ENCODE measurements at places on chromosomes 12 and 14.

DNA sequence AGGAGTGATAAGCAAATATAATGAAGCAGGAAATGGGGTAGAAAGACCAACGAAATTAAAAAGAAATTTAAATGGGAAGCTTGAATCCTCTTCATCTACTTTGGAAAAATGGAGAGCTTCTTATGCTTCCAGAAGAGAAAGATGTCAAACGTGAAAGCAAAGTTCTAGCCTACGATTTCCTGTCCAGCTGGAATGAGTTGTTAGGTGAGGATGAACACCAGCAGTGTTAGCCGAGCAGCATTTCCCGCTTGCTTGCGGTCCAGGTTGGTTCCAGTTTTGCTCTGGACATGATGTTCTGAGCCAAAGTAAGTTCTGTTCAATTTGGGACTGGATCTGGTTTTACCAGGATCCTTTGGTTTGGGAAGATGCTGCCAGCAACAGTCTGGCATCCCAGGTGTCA lies 78.9 kb downstream of the DACT1 start:
- DNase-seq: no peak

- no peak for DNase-seq
Measured at GRCh38 chr14:53310412-53310811, 157.3 kb upstream of the DDHD1 start.

DNA sequence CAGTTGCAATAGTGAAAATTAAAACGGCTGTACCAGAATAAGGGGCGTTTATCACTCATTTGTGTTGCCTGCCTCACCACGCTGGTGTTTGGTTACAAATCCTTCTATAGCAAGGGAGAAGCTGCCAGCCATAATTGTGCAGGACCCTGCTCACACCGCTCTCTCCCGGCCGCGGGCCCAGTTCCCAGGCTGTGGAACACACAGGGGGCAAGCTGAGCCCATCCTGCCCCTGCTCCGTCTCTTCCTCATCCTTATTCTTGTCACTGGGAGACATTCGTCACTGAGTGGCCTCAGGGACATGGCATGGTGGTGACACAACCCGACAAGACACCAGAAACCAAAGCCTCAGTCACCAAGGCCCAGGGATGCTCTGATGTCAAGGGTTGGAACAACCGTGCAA lies 116.3 kb upstream of the FKBP4 start:
- DNase-seq: no peak

GRCh38 chr14:49880267-49881064 lies 12.4 kb upstream of the ARF6 start:
- DNase-seq: no peak

- DNase-seq: no peak
Measured at GRCh38 chr12:32692358-32692757, 13.3 kb downstream of the DNM1L start.

DNA sequence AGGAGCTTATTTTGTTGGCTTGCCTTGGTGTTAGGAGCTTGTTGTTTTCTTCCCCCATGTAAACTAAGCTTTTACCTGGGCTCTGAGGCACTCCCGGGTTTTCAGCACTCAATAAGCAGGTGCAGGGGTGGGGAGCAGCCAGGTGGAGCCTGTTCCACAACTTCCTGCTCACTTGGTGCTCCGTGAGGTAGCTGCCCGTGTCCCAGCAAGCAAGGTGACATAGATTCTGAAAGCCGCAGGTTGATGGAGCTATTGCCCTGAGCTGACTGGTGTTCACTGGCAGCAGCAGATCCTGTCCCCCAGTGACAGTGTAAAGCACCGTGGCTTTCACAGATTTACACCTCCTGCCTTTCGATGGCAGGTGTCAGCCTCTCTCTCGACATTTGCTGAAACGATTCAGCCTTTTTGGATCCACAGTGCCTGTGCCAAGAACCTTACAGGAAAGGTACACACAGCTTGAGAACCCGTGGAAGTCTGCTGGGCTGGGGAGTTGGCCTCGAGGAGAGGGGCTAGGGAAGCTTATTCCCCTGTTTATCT lies 295.7 kb upstream of the FKBP4 start:
- no peak for DNase-seq

- no peak for DNase-seq
Measured at GRCh38 chr12:54273981-54274380, 5.9 kb downstream of the CBX5 start.

DNA sequence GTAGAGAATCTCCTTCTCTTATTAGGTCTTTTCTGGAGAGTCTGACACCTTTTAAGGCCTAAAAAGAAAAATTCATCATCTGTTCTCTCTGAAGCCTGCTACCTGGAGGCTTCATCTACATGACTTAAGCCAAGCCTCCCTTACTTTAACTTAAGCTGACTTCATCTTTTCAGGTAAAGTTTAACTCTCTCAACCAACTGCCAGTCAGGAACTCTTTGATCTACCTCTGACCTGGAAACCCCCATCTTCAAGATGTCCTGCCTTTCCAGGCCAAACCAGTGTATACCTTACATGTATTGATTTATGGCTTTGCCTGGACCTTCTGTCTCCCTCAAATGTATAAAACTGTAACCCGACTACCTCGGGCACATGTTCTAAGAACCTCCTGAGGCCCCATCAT lies 17.5 kb downstream of the GSTZ1 start:
- no peak for DNase-seq

GRCh38 chr12:79402606-79403005 lies 288.2 kb downstream of the PAWR start:
- no peak for DNase-seq

DNA sequence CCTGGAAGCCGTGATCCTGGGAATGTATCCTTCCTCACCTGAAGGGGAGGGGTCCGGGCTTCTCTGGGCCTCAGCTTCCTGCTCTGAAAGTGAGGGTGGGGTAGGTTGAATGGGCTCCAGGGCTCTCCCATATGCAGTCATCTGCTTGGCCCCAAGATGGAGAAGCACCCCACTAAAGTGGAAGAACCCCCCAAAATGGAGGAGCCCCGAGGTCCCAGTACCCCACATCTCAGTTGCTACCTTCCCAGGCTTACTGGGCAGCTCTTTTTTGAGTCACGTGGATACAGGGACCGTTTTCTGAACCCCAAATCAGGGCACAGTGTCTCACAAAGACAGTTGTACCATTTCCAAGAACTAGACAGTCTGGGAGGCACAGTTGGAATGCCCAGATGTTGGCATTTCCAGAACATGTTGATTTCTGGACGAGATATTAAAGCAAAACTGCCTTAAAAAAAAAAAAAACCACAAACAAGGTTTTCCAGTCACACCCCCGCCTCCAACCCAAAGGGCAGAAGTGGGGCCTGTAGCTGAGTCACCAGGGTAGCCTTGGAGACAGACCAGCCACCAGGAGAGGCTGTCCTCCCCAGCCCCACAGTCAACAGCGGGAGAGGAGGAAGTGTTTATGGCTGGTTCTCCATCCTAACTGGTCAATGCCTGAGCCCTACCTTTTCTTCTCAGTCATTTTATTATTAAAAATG lies 12.1 kb downstream of the VASH1 start:
- DNase-seq: no peak

GRCh38 chr12:19161216-19161615 lies 31.7 kb downstream of the PLEKHA5 start:
- DNase-seq: no peak

- DNase-seq: no peak
Measured at GRCh38 chr12:111488271-111488670, 82.5 kb downstream of the SH2B3 start.

GRCh38 chr12:94304566-94305061 lies 155.1 kb downstream of the CEP83 start:
- no peak for DNase-seq

DNA sequence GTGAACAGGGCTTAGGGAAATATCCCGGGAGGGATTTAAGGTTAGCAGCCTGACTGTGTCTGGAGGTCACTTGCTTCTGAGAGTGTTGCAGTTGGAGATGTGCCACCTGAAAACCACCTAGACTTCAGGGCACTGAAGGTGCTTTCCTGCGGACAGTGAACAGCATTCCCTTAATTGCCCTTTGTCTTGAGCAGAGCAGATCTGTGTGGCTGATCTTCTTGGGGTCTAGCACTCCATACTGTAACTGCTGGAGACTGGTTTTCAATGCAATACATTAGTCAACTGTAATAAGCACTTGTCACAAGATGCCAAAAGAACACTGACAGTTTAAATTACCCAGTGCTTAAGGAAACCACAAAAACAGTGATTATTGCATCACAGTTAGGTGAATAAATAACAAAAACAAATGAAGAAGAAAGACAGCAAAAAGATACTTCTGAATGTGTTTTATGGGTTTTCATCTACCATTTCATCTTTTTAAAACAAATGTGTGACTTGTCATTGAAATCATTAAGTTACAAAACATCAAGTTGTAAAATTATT lies 111.8 kb downstream of the PRIMA1 start:
- no peak for DNase-seq

- DNase-seq: no peak
Measured at GRCh38 chr12:28967426-28967825, 181.7 kb upstream of the FAR2 start.

DNA sequence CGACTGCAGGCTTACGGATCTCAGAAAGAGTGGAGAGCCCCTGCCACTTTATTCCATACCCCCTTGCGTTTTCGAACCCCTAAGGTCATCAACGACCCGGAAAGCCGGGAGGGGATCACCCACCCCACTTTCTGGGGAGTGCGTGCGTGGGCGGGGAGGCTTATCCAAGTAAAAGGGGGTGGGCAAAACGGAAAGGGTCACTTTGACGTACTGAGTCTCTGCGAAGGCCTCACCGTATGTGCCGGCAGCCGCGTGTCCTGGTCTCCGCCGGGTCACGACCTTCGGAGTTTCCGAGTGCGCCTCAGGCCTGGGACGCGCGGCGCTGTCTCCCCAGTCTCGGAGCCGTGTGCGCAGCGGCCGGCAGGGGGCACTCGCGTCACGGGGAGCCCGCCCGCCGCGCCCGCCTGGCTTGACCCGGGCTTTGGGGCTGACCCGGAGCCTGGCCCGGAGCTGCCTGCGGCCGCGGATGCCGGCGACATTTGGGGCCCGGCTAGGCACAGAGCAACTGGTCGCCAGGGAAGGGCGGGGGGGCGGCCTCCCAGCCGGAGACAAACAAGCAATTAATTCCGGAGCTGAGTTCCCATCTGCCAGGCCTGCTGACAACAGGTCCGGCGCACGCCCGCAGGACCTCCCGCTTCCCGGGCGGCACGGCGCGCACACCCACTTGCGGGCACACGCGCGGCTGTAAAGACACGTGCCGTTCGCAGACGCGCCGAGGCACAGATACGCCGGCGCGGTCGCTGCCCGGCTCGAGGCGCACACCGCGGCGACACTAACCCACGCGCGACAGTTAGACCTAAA lies 890 bp upstream of the KIF26A start:
- peak; percentile 32 for DNase-seq

- peak; percentile 37 for DNase-seq
Measured at GRCh38 chr12:120719072-120719471, 6.6 kb upstream of the ACADS start.

GRCh38 chr12:83408146-83408545 lies 721.4 kb downstream of the TMTC2 start:
- DNase-seq: no peak

DNA sequence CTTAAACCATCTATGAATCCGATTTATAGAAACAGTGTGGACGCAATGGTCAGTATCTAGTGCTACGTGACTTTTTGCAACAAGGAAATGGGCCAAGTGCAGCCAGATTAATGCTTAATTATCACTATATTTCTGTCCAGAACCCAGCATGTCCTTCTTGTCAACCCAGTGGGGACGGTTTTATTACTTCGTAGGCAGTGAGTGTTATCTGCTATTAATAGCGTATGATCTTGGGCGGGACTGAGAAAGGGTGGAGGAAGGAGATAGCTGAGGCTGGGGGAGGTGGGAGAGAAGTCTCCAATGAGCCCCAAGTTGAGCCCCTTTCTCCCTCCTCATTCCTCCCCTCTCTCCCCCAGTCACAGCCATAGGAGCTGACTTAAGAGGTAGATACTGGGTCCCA lies 59.7 kb upstream of the FAM222A start:
- no peak for DNase-seq

GRCh38 chr12:23949348-23950209 lies at the start of gene SOX5:
SOX5 (minus strand) TSS chr12:23949670; CDS start chr12:23949601, 69 bp downstream.
- no peak for DNase-seq

DNA sequence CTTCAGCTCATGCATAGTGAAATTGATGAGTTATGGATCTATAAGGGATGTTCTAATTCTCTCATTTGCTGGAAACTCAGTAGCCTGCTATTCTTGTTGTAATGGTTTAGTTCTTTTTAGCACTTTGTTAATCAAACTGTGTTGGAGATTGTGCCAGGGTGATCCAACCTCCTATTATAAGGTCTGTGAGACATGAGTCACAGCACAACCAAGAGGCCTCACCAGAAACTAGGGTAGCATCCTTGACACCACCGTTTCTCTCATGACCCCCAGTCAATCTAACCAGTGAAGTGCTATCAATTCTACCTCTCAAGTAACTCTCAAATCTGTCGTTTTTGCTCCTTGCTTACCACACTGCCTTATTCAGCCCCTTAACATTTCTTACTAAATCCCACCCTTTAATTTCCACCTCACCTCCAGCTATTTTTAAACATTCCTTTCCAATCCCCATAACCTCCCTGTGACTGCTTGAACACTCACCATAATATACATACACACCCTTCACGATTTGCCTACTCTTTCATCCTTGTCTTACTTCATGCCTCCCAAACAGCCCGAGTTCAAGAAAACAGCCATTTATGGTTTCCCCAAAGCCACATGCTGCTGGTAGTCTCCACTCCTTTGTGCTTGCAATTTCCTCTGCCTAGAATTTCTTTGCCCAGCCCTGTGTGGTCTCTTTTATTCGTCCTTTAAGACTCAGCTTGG lies 53.9 kb upstream of the NUDT4 start:
- no peak for DNase-seq

GRCh38 chr14:61898568-61898967 lies 136.3 kb downstream of the SNAPC1 start:
- DNase-seq: no peak

DNA sequence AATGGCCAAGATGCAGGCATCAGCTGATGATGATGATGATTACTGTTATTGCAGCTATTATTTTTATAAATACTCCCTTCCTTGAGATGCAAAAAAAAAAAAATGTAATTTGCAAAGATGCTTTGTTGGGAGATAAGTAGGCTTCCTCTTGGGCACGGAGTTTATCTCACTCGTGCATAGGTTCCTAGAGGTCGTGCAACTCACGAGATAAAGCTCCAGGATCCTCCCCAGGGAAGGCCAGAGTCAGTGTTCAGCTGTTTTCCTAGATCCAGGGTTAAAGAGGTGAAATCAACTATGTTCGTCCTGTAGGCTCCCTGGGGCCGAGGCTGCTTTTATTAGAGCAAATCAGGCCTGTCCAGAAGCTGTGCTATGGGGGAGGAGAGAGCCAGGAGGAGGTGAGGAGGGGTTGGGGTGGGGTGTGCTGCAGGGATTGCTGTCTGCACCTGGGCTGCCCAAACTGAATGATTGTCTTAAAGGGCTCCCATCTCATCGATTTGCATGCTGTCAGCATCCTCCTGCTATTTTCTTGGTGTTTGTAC lies 270.3 kb downstream of the NRXN3 start:
- DNase-seq: no peak

- no peak for DNase-seq
Measured at GRCh38 chr14:28758885-28759652, 7.5 kb upstream of the FOXG1 start.

Data from CD4-positive, CD25-positive, alpha-beta regulatory T cell (primary cell).